Stimulated activated CD4-positive, alpha-beta T cell treated with anti-CD3 and anti-CD28 coated beads, Interleukin-15, amount 100 ng/mL, for 1 hour (primary cell): ENCODE measurements at places on chromosomes 5 and 9.

- DNase-seq: no peak
These were observed 291.8 kb downstream of the KIAA0825 start for GRCh38 chr5:94326586-94326985.

GRCh38 chr9:127158786-127159324 lies 36.4 kb upstream of the ANGPTL2 start:
- DNase-seq: no peak

GRCh38 chr9:13428766-13429165 lies 149.3 kb upstream of the MPDZ start:
- DNase-seq: no peak

GRCh38 chr5:133698646-133699526 lies 86.5 kb upstream of the FSTL4 start:
- no peak for DNase-seq

DNA sequence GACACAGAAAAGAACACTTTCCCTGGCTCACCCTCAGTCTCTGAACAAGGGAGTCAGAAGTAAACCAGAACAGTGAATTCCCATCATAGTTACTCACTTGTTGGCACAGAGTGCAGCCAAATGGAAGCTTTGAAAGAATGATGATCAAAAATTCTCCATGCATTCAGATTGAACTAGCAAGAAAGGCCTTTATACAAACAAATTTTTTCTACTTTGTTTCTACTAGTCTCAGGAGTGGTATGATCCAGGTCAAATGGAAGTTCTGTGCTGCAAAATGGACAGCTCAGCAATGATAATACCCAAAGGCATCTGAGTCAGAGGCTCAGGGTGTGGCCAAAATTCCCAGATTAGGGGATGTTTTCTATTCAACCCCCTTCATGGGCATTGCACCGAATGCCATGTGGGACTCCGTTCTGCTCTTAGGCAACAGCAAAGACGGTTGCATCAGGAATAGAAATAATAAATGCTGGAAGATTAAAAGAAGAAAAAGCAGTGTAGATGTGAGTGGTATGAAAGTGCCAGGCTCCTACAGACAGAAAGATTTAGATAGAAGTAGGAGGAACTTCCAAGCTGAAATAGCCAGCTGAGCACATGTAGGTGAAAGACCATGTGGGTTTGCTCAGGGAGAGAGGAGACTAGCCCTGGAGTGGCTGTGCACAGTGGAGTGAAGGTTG lies 24.0 kb upstream of the ASPN start:
- no peak for DNase-seq

GRCh38 chr5:170416526-170416925 lies 27.4 kb upstream of the KCNMB1 start:
- no peak for DNase-seq

DNA sequence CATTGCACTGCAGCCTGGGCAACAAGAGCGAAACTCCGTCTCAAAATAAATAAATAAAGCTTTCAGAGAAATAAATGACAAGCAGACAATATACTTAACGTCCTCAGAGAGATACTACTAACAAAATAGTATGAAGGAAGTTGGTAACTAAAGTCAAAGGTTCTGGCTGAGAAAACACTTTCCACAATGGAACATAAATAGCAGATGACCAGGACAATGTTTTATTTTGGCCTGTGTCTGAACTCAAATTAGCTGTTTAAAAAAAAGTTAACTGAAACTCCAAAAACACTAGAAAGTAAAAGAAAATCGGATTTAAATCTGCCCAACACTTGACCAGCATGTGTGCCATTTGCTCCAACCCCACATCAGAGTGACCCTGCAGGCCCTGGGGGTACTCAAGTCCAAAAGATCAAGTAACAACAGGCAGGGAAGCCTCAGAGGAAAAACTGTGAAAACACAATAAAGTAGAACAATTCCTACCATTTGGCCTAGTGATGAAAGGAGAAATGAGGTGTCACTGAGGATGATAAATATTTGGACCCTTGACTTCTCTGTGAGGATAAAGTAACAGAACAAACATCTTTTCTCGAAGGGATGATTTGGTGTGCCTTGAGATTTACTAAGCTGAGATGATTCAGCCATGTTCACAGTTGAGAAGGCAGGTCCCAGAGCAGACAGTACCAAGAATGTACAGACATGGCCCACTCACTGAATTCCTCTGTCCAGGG lies 47.7 kb downstream of the LHFPL2 start:
- no peak for DNase-seq

DNA sequence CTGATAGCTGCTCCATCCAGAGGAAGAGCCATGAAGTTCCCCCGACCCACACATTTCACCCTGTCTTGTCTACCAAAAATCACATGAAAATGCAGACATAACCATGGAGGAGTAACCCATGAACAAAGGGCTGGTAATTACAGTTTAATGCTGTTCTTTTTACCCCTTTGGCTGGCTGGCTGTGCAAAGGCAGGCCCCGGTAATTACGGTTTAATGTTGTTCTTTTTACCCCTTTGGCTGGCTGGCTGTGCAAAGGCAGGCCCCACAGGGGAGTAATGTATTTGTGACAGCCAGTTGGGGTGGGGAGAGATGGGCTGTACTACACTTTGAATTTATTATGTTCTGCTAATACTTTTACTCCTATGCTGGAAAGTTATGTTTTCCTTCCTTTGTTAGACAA lies 41.7 kb downstream of the PIK3R1 start:
- no peak for DNase-seq

DNA sequence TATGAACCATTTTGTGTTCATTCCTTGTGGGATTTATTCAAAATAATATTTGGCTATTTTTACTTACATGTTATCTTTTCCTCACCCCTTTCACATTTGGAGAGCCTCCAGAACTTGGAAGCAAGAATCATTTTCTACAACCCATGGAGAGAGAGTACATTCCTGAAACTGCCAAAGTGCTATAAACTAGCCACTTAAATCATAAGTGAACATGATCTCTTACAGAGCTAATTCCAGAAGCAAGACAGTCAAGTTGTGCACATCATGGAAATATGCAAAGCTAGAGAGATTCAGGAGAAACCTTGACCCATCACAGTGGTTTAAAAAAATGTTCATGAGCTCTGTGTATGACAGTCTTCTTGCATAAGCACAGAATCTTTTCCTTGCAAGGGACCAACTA lies 883.6 kb upstream of the C9orf72 start:
- DNase-seq: no peak

DNA sequence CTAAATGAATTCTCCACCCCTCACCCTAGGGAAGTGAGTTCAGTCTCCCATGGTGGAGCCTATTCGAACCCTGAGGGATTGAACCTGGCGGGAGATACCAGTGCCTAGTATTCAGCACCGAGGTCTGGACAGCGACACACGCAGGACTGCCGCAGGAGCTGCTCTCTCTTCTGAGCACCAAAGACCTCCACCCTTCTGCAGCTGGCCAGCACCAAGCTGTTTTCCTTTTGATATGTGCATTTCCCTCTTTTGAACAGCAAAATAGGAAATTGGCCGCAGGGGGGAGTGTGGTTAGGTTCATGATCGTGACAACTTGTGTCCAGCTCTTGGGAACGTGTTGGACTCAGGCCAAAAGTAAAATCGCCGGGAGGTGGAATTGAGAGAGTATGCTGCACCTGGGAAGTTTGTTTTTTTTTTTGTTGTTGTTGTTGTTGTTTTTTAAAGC lies 1.2 kb upstream of the PCSK1 start:
- no peak for DNase-seq

DNA sequence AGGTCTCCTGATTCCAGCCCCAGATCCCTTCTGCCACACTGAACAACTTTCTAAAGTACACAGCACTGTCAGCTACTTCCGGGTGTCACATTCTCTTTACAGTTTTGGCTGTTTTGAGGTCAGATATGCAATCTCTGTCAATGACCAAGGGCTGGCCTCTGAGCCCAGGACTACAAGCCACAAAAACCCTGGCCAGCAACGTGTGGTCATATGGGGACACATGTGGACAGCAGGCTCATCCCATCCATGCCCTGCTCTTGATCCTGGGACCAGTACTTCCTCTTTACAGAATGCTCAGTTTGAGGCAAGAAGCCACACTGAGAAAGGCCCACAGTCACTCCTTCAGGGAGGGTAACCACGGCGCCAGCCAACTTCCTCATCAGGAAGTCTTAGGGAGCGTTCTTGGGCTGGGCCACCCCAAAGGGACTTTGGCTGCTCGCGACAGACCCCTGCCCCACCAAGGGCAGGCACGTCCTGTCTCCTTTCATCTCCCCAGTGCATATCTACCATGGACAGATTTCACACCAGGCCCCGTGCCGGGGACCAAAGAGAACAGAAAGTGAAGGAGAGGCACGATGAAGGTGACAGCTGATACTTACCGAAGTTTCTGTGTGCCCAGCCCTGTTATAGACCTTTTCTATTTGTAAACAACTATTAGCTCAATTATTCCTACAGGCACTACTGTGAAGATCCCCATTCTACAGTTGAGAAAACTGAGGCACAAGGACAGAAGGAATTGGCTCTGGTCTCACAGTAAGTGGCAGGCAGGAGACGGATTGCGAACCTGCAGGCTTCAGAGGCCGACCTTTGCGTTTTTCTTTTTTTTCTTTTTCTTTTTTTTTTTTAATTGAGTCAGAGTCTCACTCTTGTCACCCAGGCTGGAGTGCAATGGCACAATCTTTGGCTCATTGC lies 37.3 kb downstream of the STK10 start:
- DNase-seq: no peak

GRCh38 chr9:129319076-129319937 lies 141.2 kb upstream of the IER5L start:
- no peak for DNase-seq
